MV-4-11 (cell line): ENCODE measurements at places on chromosomes 4 and X.
A peak's percentile ranks its signal among the peaks of the same experiment; 100 is the strongest.

DNA sequence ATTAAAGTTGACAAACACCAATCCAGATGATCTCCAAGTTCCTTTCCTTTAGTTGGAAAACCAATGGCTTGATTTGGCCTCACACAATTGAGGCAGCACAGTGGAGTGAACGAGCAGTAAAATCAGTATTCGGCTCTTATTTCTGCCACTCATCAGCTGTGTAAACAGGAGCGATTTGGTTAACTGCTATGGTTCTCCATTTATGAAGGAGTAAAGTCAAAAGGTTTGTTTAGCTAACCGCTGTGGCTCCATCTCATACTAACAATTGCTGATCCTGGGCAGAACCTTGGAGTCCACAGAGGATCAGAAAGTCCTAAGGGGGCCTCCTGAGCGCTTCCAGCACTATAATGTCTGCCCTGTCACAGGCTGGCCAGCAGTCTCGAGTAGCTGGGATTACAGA is 54.5 kb upstream of the EXOC1L start:
- no peak for DNase-seq

DNA sequence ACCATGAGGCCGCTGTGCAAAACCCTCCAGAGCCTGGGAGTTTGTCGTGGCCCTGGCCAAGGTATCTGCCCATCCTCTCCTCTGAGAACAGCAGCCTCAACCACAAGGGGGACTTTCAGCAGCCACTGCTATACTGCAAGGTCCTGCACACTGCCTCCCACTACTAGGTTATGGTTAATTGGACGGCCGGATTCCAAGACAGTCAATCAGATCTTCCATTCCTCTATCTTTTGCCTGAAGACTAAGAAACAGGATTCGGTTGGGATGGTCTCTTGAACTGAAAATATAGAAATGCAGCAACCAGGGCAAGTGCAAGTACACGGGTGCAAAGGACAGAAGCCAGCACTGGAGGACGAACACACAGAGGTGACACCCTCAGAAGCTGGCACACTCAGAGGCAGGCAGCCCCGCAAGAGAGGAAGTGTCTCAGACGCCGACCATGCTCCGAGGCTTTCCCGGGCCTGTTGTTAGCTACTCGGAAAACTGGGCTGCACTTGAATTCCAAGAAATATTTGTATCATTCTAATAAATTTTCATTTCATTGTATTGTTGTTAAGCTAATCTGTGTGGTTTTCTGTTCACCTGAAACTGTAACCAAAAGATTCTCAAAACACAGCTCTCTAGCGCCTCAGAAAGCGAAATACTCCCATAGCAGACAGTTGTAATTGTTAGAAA is 63.3 kb downstream of the AFAP1 start:
- DNase-seq, result no peak

- DNase-seq, result peak; percentile 88
These were observed 107.4 kb downstream of the DDIT4L start for GRCh38 chr4:100082852-100083251.

DNA sequence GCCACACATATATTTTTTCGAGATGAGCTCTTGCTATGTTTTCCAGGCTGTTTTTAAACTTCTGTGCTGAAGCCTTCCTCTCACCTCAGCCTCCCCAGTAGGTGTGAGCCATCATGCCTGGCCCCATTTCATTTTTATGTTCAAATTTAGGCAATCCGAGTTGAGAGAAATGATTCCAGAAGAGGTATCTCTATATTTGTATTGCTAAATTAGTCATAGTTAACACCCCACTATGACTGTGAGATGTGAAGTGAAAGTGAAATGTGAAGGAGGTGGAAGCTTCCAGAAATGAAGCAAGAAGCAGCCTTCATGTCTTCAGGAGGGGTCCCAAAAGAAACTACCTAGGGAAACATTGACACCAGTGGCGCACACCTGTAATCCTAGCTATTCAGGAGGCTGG is 17.7 kb downstream of the APELA start:
- DNase-seq, result no peak

DNA sequence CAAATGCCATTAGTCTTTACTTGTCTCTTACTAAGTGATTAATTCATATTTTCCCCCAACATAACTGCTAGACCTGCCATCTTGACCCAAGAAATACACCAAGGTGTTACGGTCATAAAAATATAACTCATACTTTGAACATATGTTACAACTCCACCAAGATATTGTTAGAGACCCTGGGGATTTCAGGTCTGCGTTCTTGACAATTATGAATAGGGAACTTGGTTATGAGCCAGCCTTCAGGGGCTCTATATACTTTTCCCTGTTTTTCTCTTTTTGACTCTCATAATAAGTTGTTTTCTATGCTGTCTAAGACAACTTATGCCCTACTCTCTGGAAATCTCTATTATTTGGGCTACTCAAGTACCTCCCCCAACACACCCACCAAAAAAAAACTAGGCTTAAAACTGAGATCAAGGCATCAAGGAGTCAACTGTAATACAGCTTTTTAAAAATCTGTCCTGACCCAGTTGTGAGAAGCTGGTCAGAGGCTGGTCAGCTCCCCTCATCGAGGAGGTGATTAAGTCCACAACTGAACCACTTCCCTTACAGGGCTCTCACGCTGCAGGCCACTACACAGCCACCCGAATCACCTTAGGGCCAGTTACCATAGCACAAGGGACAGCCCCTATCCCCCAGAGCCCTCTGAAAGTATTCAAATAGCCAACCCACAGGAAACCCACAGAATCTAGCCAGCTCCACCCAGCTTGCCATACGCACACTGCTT is 10.5 kb upstream of the TLR3 start:
- DNase-seq, result peak; percentile 49

GRCh38 chr4:99855678-99856077 is 38.5 kb downstream of the LAMTOR3 start:
- DNase-seq, result peak; percentile 94

- DNase-seq, result no peak
These were observed 118.5 kb downstream of the RBM47 start for GRCh38 chr4:40511036-40511614.

- no peak for DNase-seq
These were observed 686.0 kb downstream of the STPG2 start for GRCh38 chr4:97457253-97457652.

GRCh38 chr4:182918044-182918607 is 940 bp upstream of the DCTD start:
- DNase-seq, result no peak

DNA sequence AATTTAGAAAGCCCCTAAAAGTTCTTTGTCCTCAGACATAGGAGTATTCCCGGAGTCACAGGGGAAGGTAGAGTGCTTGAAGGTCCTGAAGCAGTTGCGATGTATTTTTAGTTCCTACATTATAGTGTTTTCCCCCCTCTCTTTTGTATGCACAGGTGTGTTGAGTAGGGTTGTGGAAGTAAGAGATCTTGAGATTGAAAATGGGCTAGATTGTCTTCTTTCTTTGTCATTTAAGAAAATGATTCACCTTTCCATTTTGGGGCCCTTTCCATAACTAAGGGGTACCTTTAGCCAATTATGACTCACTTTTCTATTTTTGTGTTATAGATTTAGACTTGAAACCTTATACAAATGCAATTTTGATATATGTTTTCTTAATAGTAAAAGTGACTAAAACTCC is 75.8 kb upstream of the AFF2 start:
- DNase-seq, result no peak

GRCh38 chr4:8402640-8403039 is 37.9 kb downstream of the ACOX3 start:
- DNase-seq, result peak; percentile 19

DNA sequence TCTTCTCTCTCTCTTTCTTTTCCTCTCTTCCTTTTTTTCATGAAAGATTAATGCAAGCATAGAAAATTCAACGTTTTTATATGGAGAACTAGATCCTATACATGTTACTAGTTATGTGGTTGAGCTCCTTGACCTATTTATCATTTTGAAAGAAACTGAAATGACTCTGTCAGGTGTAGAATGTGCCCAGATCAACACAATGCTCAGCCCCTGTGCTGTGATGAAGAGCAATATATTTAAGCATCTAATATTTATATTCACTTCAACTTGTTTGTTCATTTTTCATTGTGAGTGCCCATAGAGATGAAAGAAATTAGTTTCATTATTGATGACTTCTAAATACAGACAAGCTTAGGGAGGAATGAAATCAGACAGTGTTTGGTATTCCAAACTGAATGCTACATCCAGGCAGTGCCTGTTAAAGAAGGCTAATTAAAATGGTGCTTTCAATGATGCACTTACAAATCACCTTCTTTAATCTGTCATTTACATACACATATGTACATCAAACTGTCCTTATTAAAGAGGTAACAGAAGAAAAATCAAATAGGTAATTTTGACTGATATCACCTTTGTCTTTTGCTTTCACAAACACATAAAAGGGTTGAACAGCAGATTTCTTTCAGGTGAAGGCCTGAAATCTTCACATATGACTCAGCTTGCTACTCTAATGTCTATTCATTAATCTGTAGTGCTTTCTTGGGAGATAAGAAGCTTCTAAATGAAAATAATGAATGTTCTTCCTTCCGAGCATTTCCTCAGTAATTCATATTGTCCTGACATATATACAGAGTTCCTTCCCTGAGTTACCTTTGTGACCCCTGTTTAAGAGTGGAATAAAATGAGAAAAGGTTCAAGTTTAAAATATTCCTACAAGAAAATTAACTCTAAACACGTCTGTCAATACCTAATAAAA is 915.9 kb downstream of the PDHA2 start:
- DNase-seq, result no peak

DNA sequence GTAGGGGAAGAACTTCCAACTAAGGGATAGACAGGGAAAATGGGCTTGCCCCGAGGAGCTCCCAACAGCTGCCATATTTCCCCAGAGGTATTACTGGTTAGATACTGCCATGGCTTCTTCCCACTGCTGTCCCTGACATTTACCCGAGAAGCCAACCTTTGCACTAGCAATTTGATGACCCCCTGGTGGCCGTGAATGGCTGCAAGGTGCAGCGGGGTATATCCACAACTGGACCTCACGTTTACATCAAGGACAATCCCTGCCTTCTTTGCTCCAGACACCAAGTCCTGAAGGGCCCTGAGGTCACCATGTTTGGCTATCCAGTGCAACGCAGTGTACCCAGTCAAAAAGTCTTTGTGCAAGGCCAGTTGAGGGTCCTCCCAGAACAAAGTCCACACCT is 2.3 kb downstream of the SOWAHB start:
- DNase-seq, result no peak

DNA sequence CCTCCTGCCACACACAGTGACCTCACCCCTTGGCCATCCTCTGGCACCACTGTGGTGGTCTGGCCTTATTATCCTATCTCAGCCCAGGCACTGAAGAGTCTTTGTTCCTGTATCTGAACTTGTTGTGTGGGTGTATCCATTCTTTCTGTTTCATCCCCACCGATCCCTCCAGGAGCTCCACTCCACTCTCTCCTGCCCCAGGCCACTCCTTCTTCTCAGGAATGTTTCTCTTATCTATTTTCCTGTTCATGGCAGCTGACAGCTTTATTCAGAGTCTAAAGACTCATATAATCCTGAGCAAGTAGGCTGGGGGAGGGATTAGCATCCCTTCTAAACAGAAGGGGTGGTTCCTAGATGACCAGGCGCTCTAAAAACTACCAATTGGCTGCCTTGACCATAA is 150.0 kb downstream of the ANAPC10 start:
- no peak for DNase-seq

GRCh38 chrX:72001471-72001870 is 90.8 kb downstream of the NHSL2 start:
- DNase-seq, result no peak

DNA sequence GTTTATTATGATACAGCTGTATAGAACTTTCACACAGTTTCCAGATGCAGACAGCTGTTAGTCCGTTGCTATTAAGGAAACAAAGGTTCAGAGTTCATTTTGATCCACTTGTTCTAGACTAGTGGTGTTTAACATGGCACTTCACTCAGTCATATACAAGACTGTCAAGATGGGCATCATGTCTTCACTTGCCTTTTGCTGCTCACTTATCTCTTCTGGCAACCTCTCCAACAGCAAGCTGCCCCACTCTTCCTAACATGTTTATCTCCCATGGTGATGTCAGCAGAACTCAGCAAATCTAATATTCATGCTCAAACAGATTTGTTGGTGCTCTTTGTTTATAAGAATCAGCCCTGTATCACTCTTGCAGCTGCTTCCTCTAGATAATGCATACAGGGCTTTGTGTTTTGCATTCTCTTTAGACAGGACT is 236.2 kb upstream of the HAND2 start:
- DNase-seq, result no peak

DNA sequence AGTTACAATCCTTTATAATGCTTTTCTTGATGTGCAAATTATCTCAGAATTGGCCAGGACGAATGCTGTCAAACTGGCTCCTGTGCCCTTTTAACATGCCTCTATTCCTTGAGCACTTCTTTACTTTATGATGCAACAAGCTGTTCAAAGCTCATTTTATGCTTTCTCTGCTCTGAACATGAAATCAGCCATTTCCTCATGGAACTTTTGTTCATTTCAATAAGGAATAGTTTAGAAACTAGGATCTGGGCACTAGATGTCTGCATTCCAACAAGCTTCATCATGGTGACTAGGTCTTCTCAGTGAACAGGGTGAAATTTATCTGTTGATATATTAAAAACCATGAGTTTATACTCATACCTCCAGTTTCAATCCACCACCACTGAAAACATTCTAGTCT is 87.3 kb upstream of the TEX13A start:
- no peak for DNase-seq

- DNase-seq, result no peak
These were observed at the start of gene PDGFC for GRCh38 chr4:156971676-156972378. Gene PDGFC (minus strand): TSS chr4:156971799. CDS start chr4:156970903, 896 bp downstream.

GRCh38 chrX:150438165-150438564 is 75.0 kb downstream of the MAMLD1 start:
- no peak for DNase-seq

- no peak for DNase-seq
These were observed 38.7 kb downstream of the RAI2 start for GRCh38 chrX:17822351-17822750.

GRCh38 chrX:148047200-148047599 is 66.1 kb downstream of the FMR1NB start:
- DNase-seq, result no peak

DNA sequence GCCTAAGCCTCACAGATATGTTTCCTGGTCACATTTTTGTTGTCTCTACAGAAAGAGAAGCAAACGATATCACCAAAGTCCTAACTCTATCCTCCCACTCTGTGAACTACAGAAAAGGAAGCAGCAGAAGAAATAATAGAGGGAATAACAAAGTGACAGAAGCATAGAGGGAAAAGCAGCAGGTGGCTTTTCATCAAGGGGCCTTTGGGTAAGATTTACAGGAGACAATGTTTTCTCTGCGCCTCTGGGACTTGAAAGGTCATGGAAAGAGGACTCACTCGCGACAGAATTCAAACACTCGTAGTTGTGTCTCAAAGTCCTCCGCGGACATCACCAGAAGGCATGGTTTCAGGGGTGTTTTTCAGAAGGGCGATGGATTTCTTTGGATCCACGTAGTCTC is 66.1 kb downstream of the SORBS2 start:
- no peak for DNase-seq

- no peak for DNase-seq
These were observed 26.2 kb downstream of the ABLIM2 start for GRCh38 chr4:8132400-8132799.

GRCh38 chr4:139734201-139734874 is 68.7 kb downstream of the MGST2 start:
- peak; percentile 78 for DNase-seq
